ENCODE measurements at places on chromosomes 2 and 18.

DNA sequence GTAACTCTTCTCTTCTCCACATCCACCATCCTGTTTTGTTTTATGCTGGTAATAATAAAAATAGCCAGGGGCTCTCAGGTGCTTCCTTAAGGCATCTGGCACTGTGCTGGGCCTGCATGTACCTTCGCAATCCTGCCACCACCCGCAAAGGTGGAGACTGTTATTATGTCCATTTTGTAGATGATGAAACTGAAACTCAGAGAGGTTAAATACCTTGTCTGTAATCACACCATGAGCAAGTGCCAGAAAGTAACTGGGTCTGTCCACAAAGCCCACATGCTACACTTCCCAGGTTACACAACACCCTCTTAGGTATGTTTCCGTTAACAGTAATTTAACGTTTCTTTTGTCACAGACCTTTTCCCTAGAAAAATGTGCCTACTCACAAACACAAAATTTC, 27.0 kb downstream of the NRP2 start:
- DNase-seq = no peak

DNA sequence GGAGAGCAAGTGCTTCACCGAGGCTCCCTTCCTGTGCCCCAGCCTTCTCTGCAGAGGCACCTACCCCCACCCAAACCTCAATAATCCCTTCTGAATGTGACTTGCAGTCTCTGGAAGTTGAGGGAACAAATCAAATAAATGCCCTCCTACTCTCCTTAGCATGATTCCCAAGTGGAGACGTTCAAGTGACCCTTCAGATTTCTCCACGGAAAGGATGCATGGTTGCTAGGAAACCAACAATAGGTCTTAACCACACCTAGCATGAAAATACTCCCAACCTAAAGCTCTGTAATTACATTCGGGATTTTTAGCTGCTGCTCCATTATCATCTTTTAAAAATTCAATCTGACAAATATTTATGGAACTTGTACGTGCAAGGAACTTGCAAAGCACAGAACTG, 50.2 kb upstream of the CABLES1 start:
- no peak for DNase-seq

DNA sequence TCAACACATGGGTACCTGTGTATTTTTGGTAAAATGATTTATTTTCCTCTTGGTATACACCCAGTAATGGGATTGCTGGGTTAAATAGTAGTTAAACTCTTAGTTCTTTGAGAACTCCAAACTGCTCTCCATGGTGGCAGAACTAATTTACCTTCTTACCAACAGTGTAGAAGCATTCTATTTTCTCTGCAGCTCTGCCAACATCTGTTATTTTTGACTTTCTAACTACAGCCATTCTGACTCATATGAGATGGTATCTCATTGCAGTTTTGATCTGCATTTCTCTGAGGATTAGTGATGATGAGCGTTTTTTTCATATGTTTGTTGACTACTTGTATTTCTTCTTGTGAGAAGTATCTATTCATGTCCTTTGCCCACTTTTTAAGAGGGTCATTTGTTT, 180.6 kb downstream of the FSIP2 start:
- DNase-seq = peak; percentile 23

GRCh38 chr2:151475071-151475470, 65.4 kb downstream of the RIF1 start:
- no peak for DNase-seq

Measured in EL (cell line).